NCI-H1105 (cell line): ENCODE measurements at places on chromosomes 11 and 22.
A peak's percentile ranks its signal among the peaks of the same experiment; 100 is the strongest.

GRCh38 chr11:14949437-14950147, 22.6 kb downstream of the CALCA start:
- no peak for DNase-seq

DNA sequence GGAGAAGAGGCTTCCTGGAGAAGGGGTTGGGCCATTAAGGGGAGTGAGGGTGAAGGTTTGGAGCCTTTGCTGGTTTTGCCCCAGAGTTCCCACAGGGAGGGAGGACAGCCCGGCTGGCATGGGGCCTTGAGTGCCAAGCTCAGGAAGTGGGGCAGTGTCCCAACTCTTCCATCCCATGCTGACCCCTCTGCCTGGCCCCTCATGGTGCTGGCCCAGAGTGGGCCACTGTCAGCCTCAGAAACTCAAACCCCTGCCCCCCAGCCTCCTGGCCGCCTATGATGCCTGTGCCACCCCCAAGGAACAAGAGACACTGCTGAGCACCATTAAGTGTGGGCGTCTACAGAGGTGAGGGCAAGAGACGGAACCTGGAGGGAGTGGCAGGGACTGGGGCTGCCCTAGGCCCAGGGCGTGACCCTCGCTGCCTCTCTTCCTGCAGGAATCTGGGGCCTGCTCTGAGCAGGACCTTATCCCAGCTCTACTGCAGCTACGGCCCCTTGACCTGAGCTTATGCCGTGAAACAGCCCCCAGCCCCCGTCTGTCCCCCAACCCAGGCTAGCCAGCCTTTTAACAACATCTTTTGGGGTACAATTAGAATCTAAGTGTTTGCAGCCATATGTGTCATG, 5.4 kb downstream of the MUS81 start:
- DNase-seq: no peak

- no peak for DNase-seq
Observed at GRCh38 chr22:30386608-30386959, 627 bp downstream of the RNF215 start.

- no peak for DNase-seq
Observed at GRCh38 chr11:126739499-126740145, 260.9 kb downstream of the KIRREL3 start.

GRCh38 chr11:64566042-64566914, 24.7 kb upstream of the SLC22A12 start:
- peak; percentile 80 for DNase-seq

DNA sequence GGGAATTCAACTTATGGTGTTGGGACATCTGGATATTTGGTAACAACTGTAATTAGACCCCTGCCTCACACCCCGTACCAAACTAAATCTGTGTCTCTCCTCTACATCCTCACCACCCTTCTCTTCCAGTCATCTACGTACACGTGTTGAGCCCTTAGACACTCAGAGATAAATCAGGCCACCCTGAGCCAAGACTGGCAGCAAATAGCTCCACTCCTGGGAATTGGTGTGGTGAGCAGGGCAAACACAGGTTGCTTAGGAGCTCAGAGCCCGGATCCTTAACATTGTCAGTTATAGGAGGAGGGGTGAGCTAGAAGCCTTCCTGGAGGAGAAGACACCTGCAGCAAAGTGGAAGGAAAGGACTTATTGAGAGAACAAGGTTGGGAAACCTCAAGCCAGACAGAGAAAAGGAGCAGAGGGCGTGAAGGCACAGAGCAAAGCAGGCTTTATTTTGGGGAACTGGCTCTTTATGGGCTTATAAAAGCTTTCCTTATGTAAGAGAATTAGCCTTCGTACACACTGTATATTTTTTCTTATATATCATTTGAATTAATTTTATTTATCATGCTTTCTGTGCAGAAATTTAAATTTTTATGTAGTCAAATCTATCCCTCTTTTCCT, 36.9 kb upstream of the KLHL35 start:
- DNase-seq: no peak

- no peak for DNase-seq
Observed at GRCh38 chr11:47603295-47603694, 9.1 kb upstream of the C1QTNF4 start.

DNA sequence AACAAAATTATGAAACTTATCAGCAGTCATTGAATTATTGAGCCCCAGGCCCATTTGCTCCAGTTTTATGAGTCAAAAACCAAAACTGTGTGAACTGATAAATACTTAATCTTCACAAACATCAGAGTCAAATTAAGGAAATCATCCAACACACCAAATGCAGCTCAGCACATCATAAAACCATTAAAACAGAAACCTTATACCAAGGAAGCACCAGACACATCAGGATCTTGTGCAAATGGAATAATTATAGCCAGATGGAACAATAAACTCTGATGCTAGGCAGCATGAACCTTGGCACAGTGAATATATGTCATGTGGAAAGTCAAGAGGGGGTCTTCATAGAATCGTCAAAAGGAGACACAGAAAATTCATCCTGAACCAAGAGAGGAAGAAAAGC, 410.7 kb upstream of the API5 start:
- DNase-seq: peak; percentile 37

GRCh38 chr22:19766511-19767426, 6.2 kb downstream of the TBX1 start:
- no peak for DNase-seq

DNA sequence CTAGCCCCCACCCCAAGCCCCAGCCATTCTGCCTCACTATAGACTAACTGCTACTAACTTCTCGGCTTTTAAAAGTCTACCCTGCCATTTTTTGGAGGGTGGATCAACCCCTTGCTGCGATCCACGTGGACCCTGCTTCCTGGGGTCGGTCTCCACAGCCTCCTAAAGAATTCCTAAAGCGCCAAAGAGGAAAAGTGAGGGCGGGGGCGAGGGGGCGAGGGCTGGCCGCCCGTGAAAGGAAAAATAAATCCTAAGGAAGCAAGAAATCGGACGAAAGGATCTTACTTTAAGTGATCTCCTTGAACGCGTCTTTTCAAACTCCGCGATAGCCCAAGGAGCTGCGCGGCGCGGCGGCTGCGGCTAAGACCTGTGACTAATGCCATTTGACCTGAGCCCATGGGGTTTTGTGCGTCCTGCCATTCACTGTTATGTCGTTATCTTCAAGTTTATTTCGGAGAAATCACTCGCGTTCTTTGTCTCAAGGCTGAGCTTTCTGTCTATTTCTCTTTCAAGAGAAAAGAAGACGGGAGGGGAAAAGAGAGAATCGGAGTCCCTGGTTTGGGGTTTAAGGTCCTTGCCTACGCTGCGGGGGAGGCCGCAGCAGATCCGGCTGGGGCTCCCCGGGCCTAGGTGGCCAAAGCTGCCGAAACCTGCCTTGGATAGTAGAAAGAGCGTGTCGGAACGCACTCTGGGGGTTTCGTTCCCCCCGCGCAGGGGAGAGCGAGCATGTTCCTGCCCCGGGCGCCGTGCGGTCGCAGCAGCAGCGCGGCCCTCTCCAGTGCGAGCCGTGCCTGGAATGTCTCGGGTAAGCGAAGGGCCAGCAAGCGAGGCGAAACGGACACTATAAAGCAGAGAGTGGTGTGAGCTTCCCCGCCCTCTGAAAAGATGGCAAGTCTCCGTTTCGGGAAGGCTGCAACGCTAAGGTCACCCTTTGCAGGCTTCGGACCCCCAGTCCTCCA, 2.8 kb upstream of the DBX1 start:
- no peak for DNase-seq

DNA sequence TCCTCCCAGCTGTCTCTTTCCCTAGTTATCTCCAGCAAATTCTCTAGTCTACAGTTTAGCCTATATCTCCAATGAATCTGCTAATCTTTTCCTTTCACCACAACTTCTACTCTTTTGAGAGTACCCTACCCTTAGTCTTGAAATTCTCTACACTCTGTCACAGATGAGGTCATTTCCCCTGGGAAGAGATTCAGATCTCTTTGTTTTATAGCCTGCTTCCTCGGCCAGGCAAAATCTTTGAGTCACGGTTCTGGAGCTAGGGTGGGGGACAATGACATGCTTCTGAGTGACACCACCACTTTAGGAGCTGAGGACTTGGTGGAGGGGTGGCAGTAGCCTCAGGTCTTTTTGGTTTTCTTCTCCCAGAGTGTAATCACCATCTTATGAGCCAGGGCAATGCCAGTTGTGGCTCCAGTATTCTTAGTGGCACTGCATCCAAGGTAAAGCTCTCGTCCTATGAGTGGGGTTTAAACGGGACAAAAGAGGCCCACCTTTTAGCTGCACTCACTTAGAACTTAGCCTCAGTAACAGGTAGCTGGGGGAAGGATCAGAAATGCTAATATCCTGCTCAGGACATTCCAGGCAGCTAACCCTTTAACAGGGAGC, 98.5 kb upstream of the RRM1 start:
- no peak for DNase-seq

DNA sequence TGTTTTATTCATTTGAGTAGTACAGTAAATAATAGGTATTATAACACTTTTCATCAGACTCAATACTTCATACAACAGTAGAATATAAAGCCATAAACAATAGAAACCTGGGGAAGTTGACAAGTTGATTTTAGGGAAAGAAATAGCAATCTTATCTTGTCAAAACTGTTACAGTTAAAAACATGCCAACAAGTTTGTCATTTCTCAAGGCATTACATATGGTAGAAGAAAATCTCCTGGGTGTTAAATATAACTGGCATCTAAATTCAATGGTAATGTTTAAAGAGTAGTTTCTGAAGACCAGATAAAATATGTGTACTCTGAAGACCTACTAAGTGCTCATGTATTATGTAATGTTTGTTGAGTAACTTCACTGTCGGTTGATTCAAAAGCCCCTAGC, 75.1 kb downstream of the LRRC4C start:
- DNase-seq: no peak

GRCh38 chr22:37427711-37428635, 694 bp upstream of the ELFN2 start:
- DNase-seq: no peak

- DNase-seq: no peak
Observed at GRCh38 chr11:117815262-117815803, 9.2 kb downstream of the FXYD2 start.

DNA sequence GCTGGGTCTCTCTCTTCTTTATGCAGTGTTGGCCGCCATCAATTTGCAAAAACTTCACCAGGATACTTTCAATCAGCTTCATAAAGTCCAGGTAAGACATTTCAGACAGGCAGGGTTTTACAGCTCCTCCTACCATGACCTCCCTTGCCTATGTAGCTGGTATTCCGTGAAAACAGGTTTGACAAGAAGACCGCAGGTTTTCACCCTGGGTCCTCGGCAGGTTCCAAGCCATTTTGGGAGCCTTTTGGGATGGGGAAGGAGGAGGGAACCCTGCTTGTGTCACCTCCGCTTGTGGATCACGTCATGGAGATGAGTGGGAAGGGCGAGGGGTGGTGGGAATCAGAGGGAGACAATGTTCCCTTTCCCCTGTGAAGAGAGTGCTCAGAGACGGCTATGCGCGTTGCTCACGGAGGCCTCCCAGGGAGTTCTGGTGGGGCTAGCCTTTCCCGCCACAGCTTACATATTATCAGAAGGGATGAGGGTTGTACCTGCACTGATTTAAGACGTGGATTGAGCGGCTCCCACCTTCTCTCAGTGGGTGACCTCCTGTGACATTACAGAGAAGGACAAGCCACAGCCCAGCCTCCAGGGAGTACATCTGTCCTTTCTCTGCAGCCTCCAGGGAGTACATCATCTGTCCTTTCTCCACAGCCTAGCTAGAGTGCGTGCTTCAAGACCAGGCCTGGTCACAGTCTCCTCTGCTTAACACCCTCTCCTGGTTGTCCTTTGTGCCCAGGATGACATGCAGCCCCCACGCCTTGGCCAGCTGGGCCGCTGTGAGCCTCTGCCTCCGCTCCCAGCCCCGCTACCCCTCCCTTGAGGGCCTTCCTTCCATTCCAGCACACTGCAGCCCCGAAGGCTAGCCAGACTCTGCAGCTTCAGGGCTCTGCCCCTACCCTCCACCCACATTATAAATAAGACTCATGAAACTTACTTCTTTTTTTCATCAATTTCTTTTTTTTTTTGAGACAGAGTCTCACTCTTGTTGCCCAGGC, 17.2 kb downstream of the GLB1L3 start:
- DNase-seq: no peak
